ENCODE measurements at places on chromosomes 2 and 18.
A peak's percentile ranks its signal among the peaks of the same experiment; 100 is the strongest.

DNA sequence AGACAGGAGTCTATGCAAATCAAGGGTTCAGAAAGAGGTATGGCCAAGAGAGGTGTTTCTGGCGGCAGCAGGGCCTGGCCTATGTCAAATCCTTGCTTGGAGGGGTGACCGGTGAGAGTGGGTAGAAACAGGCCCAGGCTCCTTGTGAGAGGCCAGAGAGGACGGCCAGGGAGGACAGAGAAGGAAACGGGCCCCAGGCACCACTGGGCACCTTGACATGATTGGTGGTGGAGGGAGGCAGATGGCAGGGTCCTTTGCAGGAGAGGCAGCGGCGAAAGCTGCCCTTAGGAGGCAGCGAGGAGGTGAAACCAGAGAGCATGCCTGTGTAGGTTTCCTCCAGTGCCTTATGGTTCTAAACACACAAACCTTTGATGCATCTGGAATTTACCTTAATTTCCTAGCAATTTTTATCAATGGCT, 6.2 kb downstream of the RAMP1 start:
- DNase-seq = no peak

- DNase-seq = no peak
Observed at GRCh38 chr2:223725986-223726970, 111.1 kb downstream of the AP1S3 start.

GRCh38 chr2:59398081-59398480, 1155.4 kb downstream of the BCL11A start:
- DNase-seq = no peak

DNA sequence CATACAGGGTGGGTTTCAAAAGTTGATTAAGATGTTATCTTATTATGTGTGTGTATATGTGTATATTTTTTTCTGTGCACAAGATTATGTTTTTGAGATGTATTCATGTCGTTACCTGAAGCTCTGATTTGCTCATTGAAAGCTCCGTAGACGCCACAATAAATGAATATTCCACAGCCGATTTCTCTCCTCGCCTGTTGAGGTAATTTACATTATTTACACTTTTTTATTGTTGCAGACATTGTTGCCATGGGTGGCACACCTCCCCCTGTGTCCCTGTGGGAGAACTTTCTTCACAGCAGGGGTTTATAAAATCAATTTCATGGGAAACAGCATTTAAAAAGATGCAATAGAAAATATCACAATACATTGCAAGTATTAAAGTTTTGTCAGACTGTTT, 100.6 kb downstream of the GLI2 start:
- DNase-seq = no peak

GRCh38 chr2:239156516-239157265, 244.1 kb downstream of the HDAC4 start:
- no peak for DNase-seq

- DNase-seq = no peak
Observed at GRCh38 chr2:83386549-83386948, 1072.5 kb downstream of the SUCLG1 start.

DNA sequence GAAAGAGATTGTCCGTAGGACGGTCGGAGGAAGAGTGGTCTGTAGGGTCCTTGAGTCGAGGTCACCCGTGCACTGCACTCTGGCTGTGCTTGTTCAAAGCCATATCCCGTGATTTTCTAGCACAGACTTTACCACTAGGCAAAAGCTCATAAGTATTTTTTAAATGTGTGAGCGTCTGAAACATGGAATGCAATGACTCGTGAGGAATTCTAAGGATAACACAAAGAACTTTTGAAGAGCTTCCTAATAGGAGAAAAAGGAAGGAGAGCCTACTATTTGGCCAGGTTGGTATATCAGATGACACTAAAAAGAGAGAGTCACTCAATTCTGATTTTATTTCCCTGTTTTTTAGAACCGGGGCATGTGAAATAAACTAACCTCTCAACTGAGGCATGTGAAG, 68.3 kb downstream of the CD28 start:
- DNase-seq = no peak

- DNase-seq = no peak
Observed at GRCh38 chr18:4284528-4284927, 170.6 kb downstream of the DLGAP1 start.

- no peak for DNase-seq
Observed at GRCh38 chr2:204251158-204251997, 293.9 kb upstream of the PARD3B start.

DNA sequence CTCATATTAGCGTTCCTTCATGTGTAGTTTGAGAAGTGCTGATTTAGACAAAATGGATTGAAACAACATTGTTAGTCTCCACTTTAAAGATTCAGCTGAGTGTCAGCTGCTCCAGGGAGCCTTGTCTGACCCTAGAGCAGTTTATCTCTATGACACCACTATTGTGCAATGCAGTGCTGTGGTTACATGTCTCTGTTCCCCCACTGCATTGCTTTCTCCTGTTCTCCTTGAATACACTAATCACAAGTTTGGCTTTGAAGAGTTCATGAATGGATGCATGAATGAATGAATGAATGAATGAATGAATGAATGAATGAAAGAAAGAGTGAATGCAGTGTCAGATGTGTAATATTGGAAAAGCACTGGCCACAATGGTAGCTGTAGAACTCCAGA, 38.3 kb downstream of the GCG start:
- DNase-seq = no peak

GRCh38 chr2:71460595-71461303, 7.4 kb downstream of the DYSF start:
- no peak for DNase-seq

GRCh38 chr2:240429872-240430491, 5.5 kb upstream of the GPC1 start:
- DNase-seq = no peak

- DNase-seq = no peak
Observed at GRCh38 chr2:105756435-105756834, 11.7 kb downstream of the NCK2 start.

GRCh38 chr2:16359961-16360360, 305.7 kb downstream of the CYRIA start:
- no peak for DNase-seq

- no peak for DNase-seq
Observed at GRCh38 chr2:241728627-241729026, 5.8 kb upstream of the D2HGDH start.

GRCh38 chr2:2567776-2568175, 236.7 kb upstream of the MYT1L start:
- no peak for DNase-seq

GRCh38 chr2:221283896-221284545, 288.1 kb downstream of the EPHA4 start:
- no peak for DNase-seq

- DNase-seq = peak; percentile 86
Observed at GRCh38 chr18:37537868-37538525, 27.6 kb downstream of the CELF4 start.

DNA sequence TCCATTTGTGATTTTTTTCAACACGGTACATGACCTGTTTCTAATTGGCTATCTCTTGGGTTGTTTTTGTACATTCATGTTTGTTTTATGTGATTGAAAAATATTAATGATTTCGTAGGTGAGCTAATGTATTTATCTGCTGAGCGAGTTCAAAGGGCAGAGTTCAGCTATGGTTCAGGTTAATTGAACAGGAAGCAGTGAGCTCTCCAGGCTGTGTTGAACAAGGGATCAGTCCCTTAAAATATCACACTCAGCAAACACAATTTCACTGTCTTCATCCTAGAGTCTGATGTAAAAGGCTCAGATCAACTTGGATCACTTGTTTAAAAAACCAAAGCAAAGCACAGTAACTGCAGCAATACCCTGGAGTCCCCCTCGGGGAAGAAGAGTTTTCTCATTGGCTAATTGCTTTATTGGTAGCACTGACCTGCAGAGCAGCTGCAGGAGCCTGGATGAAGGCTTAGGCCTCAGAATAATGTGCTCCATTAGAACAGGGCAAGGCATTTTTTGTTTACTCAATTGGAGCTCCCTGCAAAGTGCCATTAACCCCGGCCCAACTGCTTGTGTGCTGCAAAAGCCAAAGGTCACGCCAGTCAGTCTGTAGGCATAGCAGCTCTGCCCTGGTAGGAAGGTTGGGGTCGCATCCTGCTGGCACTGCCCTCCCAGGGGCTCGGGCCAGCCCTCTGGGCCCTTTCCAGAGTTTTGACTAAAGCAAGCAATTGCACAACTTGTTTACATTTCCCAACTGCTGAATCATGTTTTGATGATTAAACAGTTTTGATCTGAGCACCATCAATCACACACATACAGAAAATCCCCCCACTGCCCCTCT, 10.5 kb downstream of the ONECUT2 start:
- peak; percentile 48 for DNase-seq

DNA sequence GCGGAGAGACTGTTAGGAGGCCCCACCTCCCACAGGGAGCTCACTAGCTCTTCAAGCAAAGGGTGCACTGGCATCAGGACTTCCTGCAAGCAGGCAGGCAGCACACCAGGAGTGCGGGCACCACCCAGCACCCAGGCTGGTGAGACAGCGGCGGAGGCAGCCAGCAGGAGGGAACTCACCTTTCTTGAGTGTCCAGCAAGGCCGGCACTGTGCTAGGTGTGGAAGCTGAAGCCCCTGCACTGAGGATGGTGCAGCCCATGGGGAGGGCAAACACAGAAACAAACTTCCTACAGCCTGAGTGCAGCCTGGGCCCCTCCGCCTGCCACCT, 100.7 kb upstream of the ID2 start:
- peak; percentile 75 for DNase-seq

GRCh38 chr2:104851291-104852089, 2.4 kb upstream of the POU3F3 start:
- no peak for DNase-seq

DNA sequence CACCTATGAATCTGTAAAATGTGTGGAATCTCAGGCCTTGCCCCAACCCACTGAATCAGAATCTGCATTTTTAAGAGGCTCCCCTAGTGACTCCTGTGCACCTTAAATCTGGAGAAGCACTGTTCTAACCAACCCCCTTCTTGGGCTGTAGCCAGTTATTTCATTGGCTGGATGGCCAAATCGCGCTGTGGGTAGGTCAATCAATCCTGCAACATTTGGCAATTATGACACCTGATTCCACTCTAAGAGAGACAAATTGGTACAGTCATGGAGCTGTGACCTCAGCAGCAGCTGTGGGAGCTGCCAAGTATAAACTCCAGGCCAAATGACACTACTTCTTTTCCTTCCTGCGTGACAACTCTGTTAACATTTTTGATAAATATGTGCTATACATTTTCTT, 208.7 kb downstream of the CLIP4 start:
- no peak for DNase-seq

GRCh38 chr18:12579775-12580174, 78.1 kb downstream of the SPIRE1 start:
- no peak for DNase-seq

- DNase-seq = no peak
Observed at GRCh38 chr2:189791338-189792042, 7.2 kb downstream of the PMS1 start.

Data from NCI-H510A treated with DMSO at 0.1 percent for 48 hours (cell line).